Tibial nerve (tissue), 4 donors: ENCODE measurements at places on chromosomes 5 and 9.

DNA sequence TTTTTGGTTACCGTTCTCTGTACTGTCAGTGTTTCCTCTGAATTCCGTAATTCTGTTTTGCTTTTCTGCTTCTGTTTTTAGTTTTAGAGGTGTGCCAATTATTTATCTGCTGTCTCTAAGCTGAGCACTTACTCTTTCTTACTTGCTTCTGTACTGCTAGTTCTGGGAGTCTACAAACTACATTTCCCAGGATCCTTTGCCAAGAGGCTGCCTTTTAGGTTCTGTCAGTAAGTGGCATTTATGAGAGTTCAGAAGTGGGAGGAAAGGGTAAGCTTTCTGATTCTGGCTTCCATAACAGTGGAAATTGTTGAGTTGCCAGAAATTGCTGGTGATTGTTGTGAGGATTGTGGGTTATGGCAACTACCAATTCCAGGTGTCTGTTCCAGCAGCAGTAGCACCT, 102.4 kb downstream of the OSTF1 start:
- H3K27ac ChIP-seq, result no peak overlapping the region
- no peak for DNase-seq
- H3K4me3 ChIP-seq, result no peak overlapping the region
- no peaks in the 10 kb centered on the region for H3K36me3 ChIP-seq
- no peaks in the 10 kb centered on the region for H3K27me3 ChIP-seq

GRCh38 chr5:153318556-153318955, 171.9 kb upstream of the GRIA1 start:
- H3K4me1 ChIP-seq, result no peaks in the 10 kb centered on the region
- DNase-seq, result no peak

- no peaks in the 10 kb centered on the region for H3K4me1 ChIP-seq
- no peaks in the 10 kb centered on the region for H3K27me3 ChIP-seq
- H3K4me3 ChIP-seq, result no peak overlapping the region
- no peak overlapping the region for H3K27ac ChIP-seq
- no peak for DNase-seq
Measured at GRCh38 chr9:22463205-22463604, 16.6 kb downstream of the DMRTA1 start.

- no peaks in the 10 kb centered on the region for H3K36me3 ChIP-seq
- peaks cover 4% of the 10 kb centered on the region for H3K4me1 ChIP-seq
- H3K27ac ChIP-seq, result no peak overlapping the region
- no peaks in the 10 kb centered on the region for H3K27me3 ChIP-seq
Measured at GRCh38 chr9:14766299-14766698, 43.8 kb upstream of the CER1 start.

- H3K27me3 ChIP-seq, result no peaks in the 10 kb centered on the region
- H3K4me3 ChIP-seq, result no peak overlapping the region
- no peak overlapping the region for H3K27ac ChIP-seq
- DNase-seq, result no peak
- H3K36me3 ChIP-seq, result no peaks in the 10 kb centered on the region
Measured at GRCh38 chr5:111645303-111645838, 111.6 kb downstream of the NREP start.

- no peak overlapping the region for H3K4me3 ChIP-seq
- no peaks in the 10 kb centered on the region for H3K27me3 ChIP-seq
- no peak overlapping the region for H3K27ac ChIP-seq
- peak; percentile 68 for DNase-seq
- no peaks in the 10 kb centered on the region for H3K4me1 ChIP-seq
Measured at GRCh38 chr5:108521841-108522506, 140.1 kb upstream of the FBXL17 start.

DNA sequence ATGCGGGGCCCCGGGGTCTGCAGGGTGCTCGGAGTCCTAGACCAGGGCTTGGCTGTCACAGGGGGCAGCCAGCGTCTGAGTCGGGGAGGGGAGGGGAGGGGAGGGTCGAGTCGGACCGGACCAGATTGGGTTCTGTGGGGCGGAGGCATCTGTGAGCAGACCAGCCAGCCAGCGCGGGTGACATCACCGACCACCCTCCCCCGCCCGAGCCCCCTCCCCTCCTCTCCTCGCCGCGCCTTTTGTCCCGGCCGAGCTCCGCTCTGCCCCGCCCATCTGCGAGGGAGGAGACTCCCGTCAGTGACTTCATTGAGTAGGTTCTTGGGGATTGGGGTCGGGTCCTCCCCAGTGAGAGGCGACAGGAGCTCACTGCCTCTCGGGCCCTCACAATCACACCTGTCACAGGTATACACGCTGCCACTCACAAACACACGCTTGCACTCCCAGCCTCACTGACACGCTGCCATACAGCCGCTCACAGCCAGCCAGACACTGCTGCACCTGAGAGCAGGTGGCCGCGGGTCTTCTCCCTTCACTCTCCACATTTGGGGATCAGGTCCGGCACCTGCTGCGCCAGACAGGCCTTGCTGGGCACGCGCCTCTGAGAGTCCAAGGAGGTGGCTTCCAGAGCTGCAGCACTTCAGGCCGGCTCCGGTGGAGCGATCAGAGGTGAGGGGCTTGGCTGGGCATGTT, 546 bp downstream of the DNAJB5 start:
- H3K27me3 ChIP-seq, result no peaks in the 10 kb centered on the region
- peaks cover 60% of the 10 kb centered on the region for H3K4me1 ChIP-seq

GRCh38 chr5:79845448-79846197, 145.4 kb downstream of the MTX3 start:
- DNase-seq, result peak; percentile 47
- no peak overlapping the region for H3K27ac ChIP-seq
- no peaks in the 10 kb centered on the region for H3K27me3 ChIP-seq
- no peaks in the 10 kb centered on the region for H3K4me1 ChIP-seq
- no peaks in the 10 kb centered on the region for H3K36me3 ChIP-seq

- H3K4me3 ChIP-seq, result no peak overlapping the region
- no peaks in the 10 kb centered on the region for H3K4me1 ChIP-seq
- H3K27ac ChIP-seq, result no peak overlapping the region
Measured at GRCh38 chr9:131824155-131824594, 84.3 kb upstream of the RAPGEF1 start.

DNA sequence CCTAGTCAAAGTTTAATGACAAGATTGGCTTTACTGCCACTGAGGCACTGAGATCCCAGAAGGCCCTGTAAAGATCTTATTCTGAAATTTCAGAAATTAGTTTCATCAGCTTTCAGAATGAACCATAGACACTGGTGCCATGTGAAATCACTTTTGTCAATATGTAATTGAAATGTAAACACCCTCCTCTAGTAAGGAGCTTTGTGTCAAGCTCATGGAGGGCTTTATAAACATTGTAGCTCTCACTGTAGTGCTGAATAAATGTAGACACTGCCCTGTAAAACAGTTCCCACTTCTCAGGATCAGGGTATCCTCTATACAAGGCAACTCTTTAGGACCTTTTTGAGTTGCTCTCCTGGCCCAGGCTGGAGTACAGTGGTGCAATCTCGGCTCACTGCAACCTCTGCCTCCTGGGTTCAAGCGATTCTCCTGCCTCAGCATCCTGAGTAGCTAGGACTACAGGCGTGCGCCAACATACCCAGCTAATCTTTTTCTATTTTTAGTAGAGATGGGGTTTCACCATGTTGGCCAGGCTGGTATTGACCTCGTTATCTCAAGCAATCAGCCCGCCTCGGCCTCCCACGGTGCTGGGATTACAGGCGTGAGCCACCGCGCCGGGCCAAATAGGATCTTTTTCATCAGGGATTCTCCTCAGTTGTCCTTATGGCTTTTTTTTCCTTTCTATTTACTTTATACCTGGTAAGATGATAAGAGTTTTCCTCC, 1823.9 kb upstream of the CDH9 start:
- no peak overlapping the region for H3K4me3 ChIP-seq
- H3K27ac ChIP-seq, result no peak overlapping the region
- DNase-seq, result no peak
- no peaks in the 10 kb centered on the region for H3K36me3 ChIP-seq
- no peaks in the 10 kb centered on the region for H3K27me3 ChIP-seq
- no peaks in the 10 kb centered on the region for H3K4me1 ChIP-seq

- H3K4me1 ChIP-seq, result peaks cover 16% of the 10 kb centered on the region
Measured at GRCh38 chr9:32345243-32345642, 39.2 kb upstream of the ACO1 start.

GRCh38 chr5:90182726-90183125, 226.8 kb downstream of the CETN3 start:
- H3K27ac ChIP-seq, result no peak overlapping the region
- no peak for DNase-seq
- H3K36me3 ChIP-seq, result no peaks in the 10 kb centered on the region
- H3K4me3 ChIP-seq, result no peak overlapping the region
- no peaks in the 10 kb centered on the region for H3K27me3 ChIP-seq

GRCh38 chr9:14992516-14992915, 82.3 kb upstream of the FREM1 start:
- peak overlapping the region; percentile 53 for H3K4me3 ChIP-seq
- H3K27ac ChIP-seq, result no peak overlapping the region
- no peak for DNase-seq

DNA sequence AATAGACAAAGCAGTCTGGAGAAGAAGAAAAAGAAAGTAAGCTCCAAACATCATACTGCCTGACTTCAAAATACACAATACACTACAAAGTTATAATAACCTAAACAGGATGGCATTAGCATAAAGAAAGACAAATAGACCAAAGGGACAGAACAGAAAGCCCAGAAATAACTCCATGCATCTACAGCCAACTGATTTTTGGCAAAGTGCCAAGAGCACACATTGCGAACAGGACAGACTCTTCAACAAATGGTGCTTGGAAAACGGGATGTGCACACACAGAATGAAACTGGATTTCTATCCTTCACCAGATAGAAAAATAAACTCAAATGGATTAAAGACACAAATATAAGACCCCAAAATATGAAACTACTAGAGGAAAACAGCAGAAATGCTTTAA, 66.6 kb upstream of the SPATA31E1 start:
- H3K4me1 ChIP-seq, result no peaks in the 10 kb centered on the region
- no peak overlapping the region for H3K4me3 ChIP-seq
- no peak for DNase-seq

- DNase-seq, result no peak
- peaks cover 6% of the 10 kb centered on the region for H3K27me3 ChIP-seq
- H3K36me3 ChIP-seq, result no peaks in the 10 kb centered on the region
- H3K4me3 ChIP-seq, result no peak overlapping the region
- H3K27ac ChIP-seq, result no peak overlapping the region
Measured at GRCh38 chr5:42989190-42989589, 50.9 kb downstream of the ANXA2R start.

DNA sequence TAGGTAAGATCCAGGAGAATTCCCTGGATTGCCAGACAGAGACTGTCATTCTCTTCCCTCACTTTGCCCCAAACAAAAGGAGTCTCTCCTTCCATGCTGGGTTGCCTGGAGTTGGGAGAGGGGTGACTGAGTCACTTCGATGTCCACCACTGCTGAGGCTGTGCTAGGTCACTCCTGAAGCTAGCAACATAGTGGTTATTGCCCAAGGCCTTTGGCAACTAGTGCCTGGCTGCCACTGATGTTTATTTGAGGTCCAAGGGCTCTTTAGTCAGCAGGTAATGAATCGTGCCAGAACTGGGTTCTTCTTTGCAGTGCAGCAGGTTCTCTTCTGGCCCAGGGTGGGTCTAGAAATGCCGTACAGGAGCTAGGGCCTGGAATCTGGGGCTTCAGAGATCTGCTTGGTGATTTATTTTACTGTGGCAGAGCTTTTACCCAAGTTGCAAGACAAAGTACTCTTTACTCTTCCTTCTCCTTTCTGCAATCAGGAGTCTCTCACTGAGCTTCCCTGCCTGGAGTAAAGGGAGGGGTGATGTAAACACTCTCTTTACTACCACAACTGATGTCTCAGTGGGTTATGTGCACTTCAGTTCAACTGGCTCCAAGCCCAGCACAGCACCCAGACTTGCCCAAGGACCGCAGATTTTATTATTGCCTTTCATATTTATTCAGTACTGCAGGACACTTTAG, 155.7 kb upstream of the SH3GL2 start:
- no peaks in the 10 kb centered on the region for H3K36me3 ChIP-seq
- H3K4me3 ChIP-seq, result no peak overlapping the region
- H3K27me3 ChIP-seq, result no peaks in the 10 kb centered on the region
- no peak for DNase-seq
- no peak overlapping the region for H3K27ac ChIP-seq

DNA sequence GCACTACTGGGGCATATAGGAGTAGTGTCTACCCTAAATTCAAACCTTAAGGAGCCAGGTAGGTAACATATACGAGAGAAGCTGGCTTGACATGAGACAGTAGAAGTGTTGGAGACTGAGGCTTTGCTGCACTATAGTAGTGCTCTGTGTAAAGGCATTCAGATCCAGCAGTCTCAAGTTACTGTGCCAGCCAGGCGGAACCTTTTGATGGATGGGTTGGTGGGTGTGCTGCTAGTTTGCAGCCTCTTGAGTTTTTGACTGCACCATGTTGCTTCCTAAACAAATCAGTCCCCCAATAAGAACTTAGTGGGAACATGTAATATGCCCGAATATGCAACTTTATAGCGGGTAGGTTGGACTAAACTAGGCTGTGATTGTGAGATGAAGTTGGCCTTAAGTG, 1.5 kb downstream of the CLTA start:
- no peak overlapping the region for H3K27ac ChIP-seq
- DNase-seq, result no peak
- H3K36me3 ChIP-seq, result peaks cover under 1% of the 10 kb centered on the region

GRCh38 chr5:180333661-180334060, 19.5 kb downstream of the GFPT2 start:
- no peak overlapping the region for H3K4me3 ChIP-seq
- no peaks in the 10 kb centered on the region for H3K36me3 ChIP-seq
- no peak for DNase-seq
- no peak overlapping the region for H3K27ac ChIP-seq

GRCh38 chr5:177605667-177606066, 5.7 kb downstream of the B4GALT7 start:
- H3K4me3 ChIP-seq, result no peak overlapping the region
- no peak for DNase-seq
- no peak overlapping the region for H3K27ac ChIP-seq
- H3K36me3 ChIP-seq, result no peaks in the 10 kb centered on the region

- DNase-seq, result no peak
- no peaks in the 10 kb centered on the region for H3K4me1 ChIP-seq
- no peak overlapping the region for H3K4me3 ChIP-seq
- H3K27me3 ChIP-seq, result no peaks in the 10 kb centered on the region
- H3K27ac ChIP-seq, result no peak overlapping the region
Measured at GRCh38 chr5:52895572-52896413, 93.4 kb upstream of the ITGA2 start.

DNA sequence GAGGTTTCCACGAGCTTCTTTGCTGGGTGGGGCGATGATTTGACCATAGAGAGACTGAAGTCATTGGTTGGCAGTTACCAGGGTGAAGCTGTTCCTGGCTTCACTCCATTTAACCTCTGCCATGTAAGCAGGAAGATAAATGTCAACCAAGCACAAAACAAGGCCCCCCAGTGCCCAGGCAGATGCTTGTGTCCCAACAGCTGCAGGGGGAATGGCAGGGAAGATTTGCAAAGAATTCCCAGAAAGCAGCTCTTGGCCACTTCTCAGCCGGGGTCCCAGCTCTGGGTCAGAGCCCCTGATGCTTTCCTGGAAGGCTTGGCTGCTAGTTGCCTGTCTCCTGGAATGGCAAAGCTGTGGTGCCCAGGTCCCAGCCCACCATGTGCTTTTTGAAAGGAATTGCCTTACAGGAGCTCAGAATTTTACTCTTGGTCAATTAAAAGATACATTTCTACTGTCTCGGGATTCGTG, 383.4 kb downstream of the ENC1 start:
- no peak for DNase-seq
- peak overlapping the region; percentile 46 for H3K27ac ChIP-seq
- H3K4me3 ChIP-seq, result no peak overlapping the region
- no peaks in the 10 kb centered on the region for H3K4me1 ChIP-seq

- no peaks in the 10 kb centered on the region for H3K27me3 ChIP-seq
- no peaks in the 10 kb centered on the region for H3K36me3 ChIP-seq
- H3K27ac ChIP-seq, result no peak overlapping the region
- H3K4me3 ChIP-seq, result no peak overlapping the region
- DNase-seq, result no peak
Measured at GRCh38 chr9:98610711-98611110, 98.0 kb downstream of the GABBR2 start.
